ENCODE measurements at places on chromosomes 12 and 14.

DNA sequence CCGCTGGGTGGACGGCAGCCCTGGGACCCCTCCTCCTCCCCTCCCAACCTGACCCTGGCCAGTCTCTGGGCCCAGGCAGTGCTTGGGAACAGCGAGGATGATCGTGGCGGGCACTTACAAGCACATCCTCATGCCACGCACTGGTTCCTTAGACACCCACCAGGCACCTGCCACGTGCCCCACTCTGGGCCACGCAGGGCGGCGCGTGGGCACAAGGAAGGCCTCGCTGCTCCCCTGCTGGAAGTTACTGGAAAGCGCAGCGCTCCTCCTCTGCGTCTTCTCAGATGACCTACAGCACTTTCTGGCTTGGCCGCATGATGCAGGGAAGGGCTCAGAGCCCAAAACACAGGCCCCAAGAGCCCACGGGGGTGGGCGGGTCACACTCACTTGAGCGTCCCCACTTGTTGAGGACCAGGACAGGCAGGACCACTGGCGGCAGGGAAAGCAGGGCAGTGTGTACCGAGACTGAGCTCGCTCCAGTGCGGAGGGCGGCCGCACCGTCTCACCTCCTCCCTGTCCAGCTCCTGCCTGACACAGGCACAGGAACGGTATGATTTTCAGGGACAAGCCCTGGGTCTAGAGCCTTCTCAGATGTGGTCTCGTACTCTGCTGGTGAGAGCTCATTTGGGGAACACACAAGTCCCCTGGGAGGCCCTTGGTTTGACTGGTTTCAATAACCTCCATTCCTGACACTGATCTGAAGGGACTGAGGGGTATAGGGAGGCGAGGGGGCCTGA is 128.3 kb upstream of the EVL start:
- no peak for DNase-seq

GRCh38 chr12:76312315-76312714 is 35.9 kb downstream of the BBS10 start:
- no peak for DNase-seq

DNA sequence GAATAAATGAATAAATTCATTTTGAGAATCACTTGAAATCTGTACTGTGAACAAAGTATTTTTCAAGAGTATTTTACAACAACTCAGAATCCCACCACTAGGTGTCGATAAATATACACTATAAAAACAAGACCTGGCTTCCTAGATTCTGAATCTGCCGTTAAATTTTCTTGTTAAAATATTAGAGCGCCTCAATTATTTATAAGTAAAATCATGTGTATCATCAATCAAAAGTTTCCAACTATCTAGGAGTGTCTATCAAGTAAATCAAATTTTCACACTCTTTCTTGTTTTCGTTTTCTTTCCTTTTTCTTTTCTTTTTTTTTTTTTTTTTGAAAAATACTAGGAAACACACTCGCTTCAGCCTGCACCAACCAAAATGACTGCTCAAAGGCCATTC is 179.2 kb upstream of the DCN start:
- peak; percentile 71 for DNase-seq

DNA sequence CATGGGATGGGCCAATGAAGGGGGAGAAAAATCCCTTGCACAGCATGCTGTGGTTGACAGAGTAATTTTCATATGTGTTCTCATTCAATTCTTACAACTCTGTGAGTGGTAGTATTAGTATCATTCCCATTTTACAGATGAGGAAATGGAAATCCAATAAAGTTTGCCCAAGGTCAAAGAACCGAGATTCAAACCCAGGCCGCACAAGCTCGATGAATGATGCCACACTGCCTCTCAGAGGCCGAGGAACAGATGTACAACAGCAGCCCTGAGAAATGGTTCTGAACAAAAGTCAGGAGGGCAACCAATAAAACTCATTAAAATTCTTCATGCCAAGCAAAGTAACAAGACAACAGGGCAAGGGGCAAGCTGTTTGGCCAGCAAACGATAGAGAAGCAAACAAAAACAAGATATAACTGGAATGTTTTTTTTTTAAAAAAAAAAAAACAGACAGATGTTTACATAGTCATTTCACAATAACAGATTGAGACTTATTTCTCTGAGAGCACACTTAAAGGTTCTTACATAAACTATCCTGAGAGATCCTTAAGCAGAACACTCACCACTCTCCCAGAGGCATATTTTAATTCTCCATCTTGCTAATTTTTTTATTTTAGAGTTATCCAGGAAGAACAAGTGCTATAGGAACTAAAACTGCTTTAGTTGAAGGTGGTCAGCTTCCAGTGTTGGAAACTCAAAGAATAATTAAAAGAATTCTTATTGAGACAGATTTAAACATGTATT is 85.8 kb downstream of the EXOC5 start:
- peak; percentile 28 for DNase-seq

GRCh38 chr12:19461999-19462398 is 22.7 kb downstream of the AEBP2 start:
- DNase-seq = no peak

GRCh38 chr12:96240656-96241055 is 46.5 kb downstream of the ELK3 start:
- no peak for DNase-seq

- no peak for DNase-seq
These were observed 95.0 kb downstream of the FBXL14 start for GRCh38 chr12:1499351-1499750.

GRCh38 chr14:82565825-82566224 is 1032.2 kb upstream of the SEL1L start:
- DNase-seq = no peak

- DNase-seq = no peak
These were observed 247.3 kb upstream of the FKBP4 start for GRCh38 chr12:2547273-2548044.

GRCh38 chr14:55160989-55161388 is 30.4 kb downstream of the DLGAP5 start:
- DNase-seq = peak; percentile 53

All from cardiac muscle cell (in vitro differentiated cells and primary cell).